ENCODE measurements at places on chromosomes 12 and 14. TPM values are rescaled to one million over a fixed set of nuclear protein-coding genes. Genes with fewer than 3 reads are reported as not detected.

Gene LBHD2
- polyA plus RNA-seq: not detected

Gene DPPA3
- polyA plus RNA-seq: not detected

Gene DCP1B
- 31.4 TPM for polyA plus RNA-seq

Gene YEATS4
- 37.5 TPM for polyA plus RNA-seq

Gene BDKRB1
- polyA plus RNA-seq: not detected

Gene PTGER2
- polyA plus RNA-seq: 7.0 TPM

Gene LRIG3
- polyA plus RNA-seq: 34.1 TPM

Gene KLRD1
- polyA plus RNA-seq: 0.49 TPM

Gene TMPRSS12
- 0.08 TPM for polyA plus RNA-seq

Gene TIMELESS
- polyA plus RNA-seq: 36.1 TPM

Gene CLEC2A
- polyA plus RNA-seq: not detected

Gene HOXC6
- 31.7 TPM for polyA plus RNA-seq

Gene TAS2R50
- not detected for polyA plus RNA-seq

Gene NRIP2
- 34.5 TPM for polyA plus RNA-seq

Gene ABCC9
- polyA plus RNA-seq: 22.9 TPM

Gene SLC7A8
- 94.3 TPM for polyA plus RNA-seq

Gene LALBA
- not detected for polyA plus RNA-seq

Gene CD9
- 183 TPM for polyA plus RNA-seq

Gene CCDC177
- polyA plus RNA-seq: not detected

Gene C1S
- 54.8 TPM for polyA plus RNA-seq

Gene TTC5
- polyA plus RNA-seq: 26.4 TPM

Gene SYNDIG1L
- 0.39 TPM for polyA plus RNA-seq

Gene FERMT2
- 191 TPM for polyA plus RNA-seq

Gene CCDC92
- 50.2 TPM for polyA plus RNA-seq

Gene GAS2L3
- polyA plus RNA-seq: 16.1 TPM

Measured in right renal pelvis (tissue), 4 donors.